ENCODE measurements at places on chromosomes 16 and 17.
A peak's percentile ranks its signal among the peaks of the same experiment; 100 is the strongest.

DNA sequence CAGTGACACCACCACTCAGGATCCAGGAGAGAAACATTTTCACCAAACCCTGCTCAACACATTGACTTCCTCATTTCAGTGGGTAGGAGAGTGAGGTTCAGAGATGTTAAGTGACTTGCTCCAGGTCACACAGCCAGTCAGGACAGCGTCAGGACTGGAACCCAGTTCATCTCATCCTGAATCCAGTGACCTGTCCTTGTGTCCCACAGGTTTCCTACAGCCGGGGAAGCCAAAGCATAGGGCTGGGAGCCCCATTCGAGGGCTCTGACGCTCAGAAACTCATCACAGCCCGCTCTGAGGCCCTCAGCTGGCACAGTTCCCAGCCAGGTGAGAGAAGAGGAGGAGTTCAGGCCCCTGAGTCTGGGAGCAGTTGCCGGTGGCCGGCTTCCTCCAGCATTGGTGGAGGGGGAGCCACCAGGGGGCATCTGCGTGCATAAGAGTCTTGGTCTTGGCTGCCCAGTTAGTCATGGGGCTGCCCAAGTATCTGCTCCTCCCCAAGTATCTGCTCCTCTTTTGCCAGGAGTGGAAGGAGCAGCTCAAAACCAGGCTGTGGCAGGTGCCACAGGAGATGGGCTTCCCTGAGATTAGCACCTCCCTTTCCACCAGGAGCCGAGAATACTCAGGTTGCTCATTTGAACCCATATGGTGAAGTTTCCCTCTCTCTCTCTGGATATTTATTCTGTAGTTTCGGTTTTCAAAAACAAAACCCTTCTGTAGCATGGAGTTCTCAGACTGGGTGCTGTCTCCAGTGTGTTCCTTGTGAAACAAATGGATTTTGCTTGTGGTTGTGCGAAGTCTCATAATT lies 56.0 kb downstream of the TNFRSF13B start:
- DNase-seq: peak; percentile 24

DNA sequence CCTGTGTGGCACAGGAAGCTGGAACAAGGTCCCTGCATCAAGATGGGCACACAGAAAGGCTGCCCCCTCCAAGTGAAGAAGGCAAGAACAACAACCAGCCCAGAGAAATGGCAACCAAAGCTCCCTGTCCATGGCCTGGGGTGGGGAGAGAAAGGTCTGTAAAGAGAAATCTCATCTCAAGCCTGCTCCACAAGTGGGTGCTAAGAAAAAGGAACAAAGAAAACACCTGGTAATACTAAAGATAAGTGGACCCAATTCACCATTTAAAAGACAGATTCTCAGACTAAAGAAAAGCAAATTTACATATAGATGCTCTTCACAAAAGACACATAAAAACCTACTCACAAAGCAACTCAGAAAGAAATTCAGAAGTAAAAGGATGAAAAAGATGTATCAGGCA lies 107.4 kb downstream of the PARN start:
- DNase-seq: no peak

GRCh38 chr17:21209511-21210175 lies 4.3 kb downstream of the TMEM11 start:
- no peak for DNase-seq

GRCh38 chr17:73022694-73023093 lies 69.8 kb downstream of the SLC39A11 start:
- DNase-seq: no peak

All from activated CD4-positive, alpha-beta T cell treated with anti-CD3 and anti-CD28 coated beads, Interleukin-2, amount 50 U/mL, for 16 hours (primary cell).